ENCODE measurements at places on chromosomes 6 and 20.

DNA sequence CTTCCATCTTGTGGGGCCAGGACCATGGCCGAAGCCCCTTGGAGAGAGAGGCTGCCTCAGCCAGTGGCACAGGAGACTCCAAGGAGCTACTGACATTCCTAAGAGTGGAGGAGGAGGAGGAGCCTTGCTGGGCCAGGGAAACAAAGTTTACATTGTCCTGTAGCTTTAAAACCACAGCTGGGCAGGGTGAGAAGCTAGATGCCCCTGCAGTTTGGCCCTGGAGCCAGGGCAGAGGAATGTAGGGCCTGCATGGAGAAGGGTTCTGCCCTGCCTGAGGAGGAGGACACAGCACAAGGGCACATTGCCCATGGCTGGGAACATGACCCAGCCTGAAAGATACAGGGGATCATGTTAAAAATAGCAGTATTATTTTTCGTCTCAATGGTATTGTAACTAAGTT, 37.4 kb downstream of the PLCG1 start:
- no peak for DNase-seq

DNA sequence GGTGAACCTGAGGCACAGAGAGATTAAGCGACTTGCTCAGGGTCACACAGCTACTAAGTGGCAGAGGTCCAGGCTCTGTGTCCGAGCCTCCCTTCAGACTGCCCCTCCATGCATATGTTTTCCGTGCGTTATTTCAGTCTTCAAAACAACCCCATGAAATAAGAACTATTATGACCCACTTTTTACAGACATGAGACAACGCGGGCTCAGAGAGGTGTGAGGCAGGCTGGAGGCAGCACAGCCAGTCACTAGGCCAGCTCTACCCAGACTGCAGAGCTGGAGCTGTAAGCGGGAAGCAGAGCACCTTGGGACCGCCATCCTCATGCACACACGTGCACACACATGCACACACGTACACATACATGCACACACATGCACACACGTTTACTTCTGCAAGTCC, 62.3 kb downstream of the PSMG4 start:
- no peak for DNase-seq

DNA sequence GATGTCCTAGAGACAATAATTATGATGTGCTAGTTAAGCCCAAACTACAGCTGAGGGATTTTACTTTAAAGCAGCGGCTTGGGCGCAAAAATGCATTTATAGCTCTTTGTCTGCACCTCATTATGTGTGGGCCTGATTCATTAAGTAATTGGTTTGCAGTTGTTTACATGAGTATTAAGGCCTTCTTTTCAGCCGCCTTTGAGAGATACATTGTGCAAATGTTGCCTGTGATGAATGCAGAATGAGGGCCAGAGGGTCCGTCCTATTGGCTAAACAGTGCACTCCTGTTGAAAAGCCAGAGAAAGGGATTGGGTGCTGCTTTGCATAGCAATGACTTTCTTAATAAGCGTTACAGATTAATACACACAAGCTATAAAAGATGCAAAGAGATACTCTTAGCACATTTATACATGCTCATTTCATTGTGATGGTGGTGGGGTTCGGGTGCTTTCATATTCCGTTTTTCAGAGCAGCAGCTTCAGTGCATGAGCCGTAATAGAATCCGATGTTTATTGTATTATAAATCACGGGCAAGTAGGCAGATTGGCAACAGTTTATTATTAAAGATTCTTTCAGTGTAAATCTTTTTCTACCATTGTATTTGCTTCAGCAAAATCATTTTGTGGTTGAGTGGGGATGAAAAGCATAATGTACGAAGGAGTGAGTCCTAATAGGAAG, 68.2 kb upstream of the XRN2 start:
- no peak for DNase-seq

- no peak for DNase-seq
These were observed 862 bp upstream of the TFAP2C start for GRCh38 chr20:56628015-56628872.

All from left hindlimb (tissue), 1 donor.